ENCODE measurements at places on chromosomes 4 and X. TPM values are rescaled to one million over a fixed set of nuclear protein-coding genes. Genes with fewer than 3 reads are reported as not detected.

DNA sequence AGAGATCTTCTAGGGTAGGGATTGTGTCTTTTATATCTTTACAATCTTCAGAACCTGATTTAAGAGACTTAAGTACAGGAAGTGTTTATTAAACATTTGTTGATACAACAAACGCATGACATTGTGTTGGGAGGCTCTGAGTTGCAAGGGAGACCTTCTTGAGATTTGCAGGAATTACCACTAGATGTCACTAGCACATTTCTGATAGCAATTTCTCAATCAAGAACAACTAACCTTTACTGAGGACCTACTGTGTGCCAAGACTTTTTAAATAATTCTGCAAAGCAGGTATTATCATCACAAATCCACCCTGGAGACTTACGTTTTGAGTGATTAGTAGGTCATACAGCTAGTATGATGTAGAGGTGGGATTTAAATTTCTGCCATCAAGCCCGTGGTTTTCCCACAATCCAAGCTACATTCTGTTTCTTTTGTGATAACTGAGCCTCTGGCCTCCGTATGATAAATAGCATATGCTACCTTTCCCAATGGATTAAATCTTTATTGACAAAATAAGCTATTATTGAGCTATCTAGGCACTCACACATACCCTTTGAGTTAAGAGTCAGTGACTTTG, 986.0 kb downstream of the CCSER1 start:
- DNase-seq = no peak

DNA sequence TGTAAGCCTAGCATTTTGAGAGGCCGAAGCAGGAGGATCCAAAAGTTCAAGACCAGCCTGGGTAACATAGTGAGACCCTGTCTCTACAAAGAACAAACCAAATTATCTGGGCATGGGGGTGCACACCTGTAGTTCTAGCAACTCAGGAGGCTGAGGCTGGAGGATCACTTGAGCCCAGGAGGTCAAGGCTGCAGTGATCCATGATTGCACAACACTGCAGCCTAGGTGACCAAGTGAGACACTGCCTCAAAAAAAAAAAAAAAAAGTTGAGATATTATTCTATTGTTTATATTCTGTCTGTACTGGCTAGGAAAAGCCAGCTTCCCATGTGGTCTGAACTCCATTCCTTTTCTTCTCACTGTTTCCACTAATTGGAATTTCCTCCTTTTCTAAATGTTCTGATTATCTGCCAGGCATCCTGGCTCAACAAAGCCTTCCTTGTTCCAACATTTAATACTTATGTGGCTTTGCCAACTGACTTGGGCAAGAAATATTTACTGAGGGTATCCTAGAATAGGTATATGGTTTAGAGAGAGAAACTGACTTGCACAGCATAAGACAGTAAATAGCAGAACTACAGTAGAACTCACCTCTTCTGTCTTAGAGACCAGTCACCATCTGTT, 175.2 kb upstream of the ADAMTS3 start:
- no peak for DNase-seq

GRCh38 chr4:80967346-80967745, 63.2 kb upstream of the BMP3 start:
- no peak for DNase-seq

DNA sequence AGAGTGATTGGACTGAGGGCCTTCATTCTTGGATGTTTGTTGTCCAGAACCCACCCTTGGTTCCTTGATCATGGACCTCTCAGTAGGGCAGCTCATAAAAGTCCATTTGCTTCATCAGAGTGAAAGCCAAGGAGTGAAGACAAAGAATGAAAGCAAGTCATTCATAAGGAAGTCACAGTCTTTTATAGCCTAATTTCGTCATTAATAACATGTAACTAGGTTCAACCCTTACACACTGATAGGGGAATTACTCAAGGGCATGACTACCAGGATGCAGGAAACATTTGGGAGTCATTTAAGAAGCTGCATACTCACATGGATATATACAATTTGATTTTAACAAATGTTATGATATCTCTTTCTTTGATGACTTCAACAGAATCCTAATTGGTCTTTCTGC, 95.2 kb downstream of the RPA4 start:
- DNase-seq = no peak

DNA sequence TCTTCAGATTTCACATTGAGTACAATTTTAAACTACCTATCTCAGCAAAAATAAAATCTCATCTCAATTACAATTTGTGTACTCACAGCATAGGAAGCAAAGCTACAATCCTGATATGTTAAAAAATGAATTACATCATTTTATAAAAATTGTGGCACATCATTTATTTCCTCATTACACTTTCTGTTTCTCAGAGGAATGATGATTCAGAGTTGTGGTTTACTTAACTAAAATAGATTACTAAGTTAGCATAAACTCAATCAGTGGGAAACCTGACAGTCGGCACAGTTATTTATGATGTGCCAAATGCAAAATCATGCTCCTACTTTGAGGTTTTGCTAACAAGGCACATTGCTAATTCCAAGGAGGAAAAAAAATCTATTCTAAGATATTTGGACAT, 325.0 kb downstream of the FBXO8 start:
- no peak for DNase-seq

- no peak for DNase-seq
Observed at GRCh38 chr4:143489106-143489505, 24.4 kb upstream of the SMARCA5 start.

DNA sequence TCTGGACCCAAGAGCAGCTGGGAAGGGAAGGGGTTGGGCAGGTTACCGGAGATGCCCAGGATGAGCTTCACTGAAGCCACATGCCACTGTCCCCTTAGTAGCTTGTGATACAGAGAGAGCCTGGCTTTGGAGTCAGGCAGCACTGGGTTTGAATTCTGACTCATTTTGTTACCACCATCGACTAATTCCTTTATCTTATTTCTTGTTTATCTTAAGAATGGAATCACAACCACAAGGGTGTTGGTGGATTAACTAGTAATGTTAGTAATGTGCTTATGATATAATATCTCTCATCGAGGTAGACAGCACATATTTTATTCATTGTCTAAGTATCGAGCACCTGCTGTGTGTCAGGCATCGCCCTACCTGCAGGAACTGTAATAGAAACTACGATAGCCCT, 17.7 kb upstream of the STX18 start:
- DNase-seq = no peak

DNA sequence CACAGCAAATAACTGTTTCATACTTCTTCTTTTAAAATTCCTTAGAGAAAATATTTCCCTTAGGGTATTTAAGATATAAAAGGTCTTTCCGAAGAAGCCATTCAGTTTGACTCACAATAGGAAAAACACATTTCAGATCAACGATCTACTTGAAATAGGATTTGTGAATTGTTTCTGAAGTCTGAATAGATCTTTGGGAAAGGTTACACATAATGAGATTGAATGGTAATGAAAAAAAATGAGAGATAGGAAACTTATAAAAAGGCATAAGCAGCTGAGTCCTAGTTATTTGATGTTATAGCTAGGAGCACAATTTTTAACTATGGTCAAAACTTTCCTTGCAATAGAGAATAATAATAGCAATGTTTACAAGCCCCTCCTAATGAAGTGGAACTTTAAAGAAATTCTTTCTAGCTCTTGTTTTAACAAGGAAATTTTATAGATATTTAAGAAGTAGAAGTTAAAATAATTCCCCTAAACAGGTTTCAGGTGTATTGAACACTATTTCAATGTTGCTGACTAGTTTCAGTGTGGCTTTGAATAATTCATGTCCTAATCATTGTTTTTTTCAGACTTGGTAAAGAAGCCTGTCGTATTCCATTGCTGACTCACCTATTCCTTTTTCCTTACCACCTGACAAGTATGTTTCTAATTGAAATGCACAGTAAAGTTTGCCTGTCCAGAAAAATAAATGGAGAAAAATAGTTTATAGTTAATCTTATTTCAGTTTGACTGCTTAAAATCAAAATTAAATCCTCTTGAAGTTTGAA, 89.1 kb downstream of the PCDH18 start:
- no peak for DNase-seq

- no peak for DNase-seq
Observed at GRCh38 chr4:123997776-123998449, 601.3 kb downstream of the SPRY1 start.

- DNase-seq = no peak
Observed at GRCh38 chrX:53082773-53083616, 828 bp downstream of the TSPYL2 start.

Gene IL2RG
- total RNA-seq = 14.2 TPM

Gene NEUROG2
- total RNA-seq = not detected

Gene NAP1L3
- total RNA-seq = 15.0 TPM

Gene FGA
- total RNA-seq = not detected

Gene ODAPH
- not detected for total RNA-seq

Gene GLRA2
- total RNA-seq = not detected

Gene FAT4
- total RNA-seq = 53.6 TPM
